Pancreas (tissue), 10 donors: ENCODE measurements at places on chromosomes 7 and 10. TPM values are rescaled to one million over a fixed set of nuclear protein-coding genes. Genes with fewer than 3 reads are reported as not detected.
A peak's percentile ranks its signal among the peaks of the same experiment; 100 is the strongest.

DNA sequence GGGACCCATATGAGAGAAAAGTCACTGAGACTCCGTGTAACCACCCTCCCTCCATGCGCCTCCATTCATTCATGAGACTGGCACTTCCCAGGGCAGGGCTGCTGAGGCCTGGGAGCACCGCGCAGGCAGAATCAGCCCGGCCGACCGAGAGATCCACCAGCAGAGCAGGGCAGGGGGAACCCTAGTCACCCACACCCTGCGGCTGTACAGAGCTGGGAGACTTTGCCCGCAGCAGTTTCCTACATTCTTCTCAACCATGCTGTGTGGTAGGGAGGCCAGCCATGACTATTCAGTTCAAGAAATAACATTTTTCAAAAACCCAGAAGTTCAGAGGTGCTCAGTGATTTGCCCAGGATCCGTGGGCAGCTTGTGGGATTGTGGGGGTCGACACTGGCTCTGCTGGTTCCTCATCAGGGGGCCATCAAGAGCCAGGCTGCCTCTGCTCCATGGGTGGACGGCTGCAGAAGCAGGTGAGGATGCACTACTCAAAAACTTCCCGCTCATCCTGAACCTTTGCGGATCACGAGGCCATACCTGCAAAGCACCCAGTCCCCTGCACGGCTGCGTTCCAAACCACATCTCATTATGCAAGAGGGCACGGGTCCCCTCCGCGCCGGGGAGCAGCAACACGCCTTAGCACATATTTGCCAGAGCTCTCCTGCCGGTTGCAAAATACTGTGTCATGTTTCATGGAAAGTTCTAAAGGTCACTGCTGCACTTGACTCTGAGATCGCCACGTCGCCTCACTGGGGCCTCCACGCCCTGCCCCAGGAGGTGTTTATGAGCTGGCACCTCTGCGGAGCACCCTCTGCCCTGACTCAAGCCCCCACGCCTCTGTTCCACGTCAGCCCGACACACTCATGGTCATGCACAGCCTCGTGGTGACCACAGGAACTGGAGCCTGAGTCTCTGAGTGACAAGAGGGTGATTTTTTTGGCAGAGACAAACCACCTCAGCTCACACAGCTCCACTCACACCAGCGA, 132.0 kb downstream of the PRKAG2 start:
- H3K36me3 ChIP-seq, result no peaks in the 10 kb centered on the region
- no peaks in the 10 kb centered on the region for H3K27me3 ChIP-seq
- DNase-seq, result peak; percentile 89
- H3K4me3 ChIP-seq, result no peak overlapping the region
- peaks cover 10% of the 10 kb centered on the region for H3K4me1 ChIP-seq
- peak overlapping the region; percentile 19 for H3K27ac ChIP-seq

DNA sequence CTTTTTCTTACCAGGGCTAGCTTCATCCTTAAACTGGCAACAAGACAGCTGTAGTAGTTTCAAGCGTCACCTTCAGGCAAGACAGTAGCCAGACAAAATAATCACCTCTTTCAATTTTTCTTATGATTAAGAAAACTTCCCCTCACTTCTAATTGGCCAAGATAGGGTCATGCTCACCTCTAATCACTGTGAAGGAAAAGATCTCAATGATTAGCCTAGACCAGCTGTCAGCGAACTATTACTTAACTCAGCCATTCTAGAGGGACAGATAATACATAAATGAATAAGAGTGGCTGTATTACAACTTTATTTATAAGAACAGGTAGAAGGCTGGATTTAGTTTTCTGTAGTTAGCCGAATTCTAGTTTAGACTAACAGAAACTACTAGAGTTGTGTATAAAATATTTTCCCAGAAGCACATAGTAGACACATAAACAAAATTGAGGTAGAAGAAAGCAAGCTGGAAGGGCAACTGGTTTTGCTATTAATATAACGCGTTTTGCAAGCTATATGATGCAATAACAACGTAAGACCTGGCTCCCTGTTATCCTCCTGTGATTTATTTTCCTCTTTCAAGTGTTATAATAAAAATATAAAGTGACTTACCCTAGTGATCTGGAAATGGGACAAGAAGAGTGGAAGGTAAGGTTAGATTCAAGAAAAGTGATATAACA, 64.3 kb downstream of the ELAPOR2 start:
- H3K36me3 ChIP-seq, result no peaks in the 10 kb centered on the region
- H3K27ac ChIP-seq, result no peak overlapping the region
- no peak overlapping the region for H3K4me3 ChIP-seq

The CTTNBP2 gene
- total RNA-seq, result 11.1 TPM

- H3K4me3 ChIP-seq, result no peak overlapping the region
- no peak overlapping the region for H3K27ac ChIP-seq
- DNase-seq, result no peak
- H3K27me3 ChIP-seq, result no peaks in the 10 kb centered on the region
- H3K4me1 ChIP-seq, result peaks cover 9% of the 10 kb centered on the region
Observed at GRCh38 chr10:114500643-114501042, 96.3 kb upstream of the AFAP1L2 start.

- H3K36me3 ChIP-seq, result no peaks in the 10 kb centered on the region
- peak overlapping the region; percentile 76 for H3K27ac ChIP-seq
- no peak overlapping the region for H3K4me3 ChIP-seq
- no peaks in the 10 kb centered on the region for H3K27me3 ChIP-seq
- peaks cover 11% of the 10 kb centered on the region for H3K4me1 ChIP-seq
- DNase-seq, result peak; percentile 85
Observed at GRCh38 chr7:22445140-22445743, 54.7 kb downstream of the STEAP1B start.

The MSMB gene
- not detected for total RNA-seq

DNA sequence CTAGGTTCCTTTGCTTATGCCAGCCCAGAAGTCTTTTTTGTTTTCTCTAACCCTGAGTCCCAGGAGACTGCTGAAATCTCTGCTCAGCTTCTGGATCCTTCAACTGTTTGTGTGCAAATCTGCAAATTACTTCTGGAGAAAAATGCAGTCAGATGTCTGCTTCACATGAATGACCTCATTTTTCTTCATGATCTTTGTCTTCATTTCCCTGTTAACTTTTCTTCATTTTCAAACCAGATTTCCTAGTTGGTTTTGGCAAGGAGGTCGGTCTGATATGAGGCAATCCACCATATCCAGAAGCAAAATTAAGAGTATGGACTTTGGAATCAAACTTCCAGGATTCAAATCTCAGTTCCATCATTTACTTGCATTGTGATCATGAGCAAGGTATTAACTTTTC, 66.8 kb downstream of the ZNF503 start:
- H3K36me3 ChIP-seq, result no peaks in the 10 kb centered on the region
- DNase-seq, result no peak
- H3K4me3 ChIP-seq, result no peak overlapping the region

DNA sequence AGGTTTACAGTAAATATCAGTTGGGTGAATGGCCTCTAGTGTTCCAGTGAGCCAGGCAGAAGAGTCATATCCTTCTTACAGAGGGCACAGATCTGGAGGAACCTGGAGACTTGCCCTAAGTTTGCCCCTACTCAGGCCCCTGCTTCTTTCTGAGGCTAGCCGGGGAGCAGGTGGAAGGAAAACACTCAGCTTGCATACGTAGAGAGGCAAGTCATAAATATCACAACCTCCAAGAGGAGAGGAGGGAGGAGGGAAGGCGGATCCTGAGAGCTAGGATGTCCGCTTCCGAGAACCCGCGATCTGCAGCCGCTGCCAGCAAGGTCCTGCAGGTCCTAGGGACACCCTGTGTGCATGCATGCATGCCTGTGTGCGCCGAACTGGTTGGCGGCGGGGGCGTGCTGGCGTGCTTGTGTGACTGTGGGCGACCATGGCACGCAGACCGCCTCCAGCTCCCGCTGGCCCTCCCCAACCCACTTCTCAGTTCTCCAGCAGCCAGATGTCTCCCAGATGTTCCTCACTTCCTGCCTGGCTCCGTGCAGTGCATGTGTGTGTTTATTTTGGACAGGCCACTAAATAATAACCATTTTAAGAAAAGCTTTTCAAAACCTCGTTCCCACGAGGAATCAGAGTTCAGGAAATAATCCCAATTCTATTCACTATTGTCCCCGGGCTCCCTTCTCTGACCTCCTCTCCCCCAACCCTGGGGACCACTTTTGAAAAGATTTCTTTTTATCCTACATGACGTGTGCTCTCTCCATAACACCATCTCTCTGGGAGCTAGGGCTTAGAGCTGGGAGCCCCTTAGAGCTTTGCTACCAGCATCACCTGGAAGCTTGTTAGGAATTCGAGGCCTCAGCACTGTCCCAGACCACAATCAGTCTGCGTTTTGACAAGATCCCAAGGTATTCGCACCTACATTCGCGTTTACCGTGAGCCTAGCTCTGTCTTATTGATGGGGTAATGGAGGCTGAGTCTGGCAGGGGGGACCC, 32.4 kb downstream of the UNC5B start:
- no peak overlapping the region for H3K27ac ChIP-seq
- no peaks in the 10 kb centered on the region for H3K4me1 ChIP-seq
- DNase-seq, result no peak
- no peaks in the 10 kb centered on the region for H3K27me3 ChIP-seq
